Endodermal cell (in vitro differentiated cells): ENCODE measurements at places on chromosomes 2 and 18. TPM values are rescaled to one million over a fixed set of nuclear protein-coding genes. Genes with fewer than 3 reads are reported as not detected.

The COLEC12 gene
- total RNA-seq, result 88.8 to 130 TPM (median 123 TPM) in 3 replicates

The HOXD12 gene
- total RNA-seq, result not detected in 2 replicates

The KIF5C gene
- total RNA-seq, result 39.1 to 50.1 TPM (median 39.7 TPM) in 3 replicates

The PROM2 gene
- 2.2 and 2.3 TPM in 2 replicates for total RNA-seq

The CDH2 gene
- total RNA-seq, result 486 to 682 TPM (median 511 TPM) in 3 replicates

The PDE6D gene
- total RNA-seq, result 22.8 and 24.7 TPM in 2 replicates

The CHRNA1 gene
- not detected in 3 replicates for total RNA-seq

The GBX2 gene
- total RNA-seq, result not detected in 3 replicates

The SH3RF3 gene
- 0.99 to 1.5 TPM (median 1.4 TPM) in 3 replicates for total RNA-seq

- no peak for DNase-seq
- H3K27me3 ChIP-seq, result no peaks in the 10 kb centered on the region
- H3K36me3 ChIP-seq, result no peaks in the 10 kb centered on the region
- H3K27ac ChIP-seq, result no peak overlapping the region
- H3K4me1 ChIP-seq, result no peaks in the 10 kb centered on the region
These were observed 60.8 kb upstream of the STAM2 start for GRCh38 chr2:152236191-152236925.

DNA sequence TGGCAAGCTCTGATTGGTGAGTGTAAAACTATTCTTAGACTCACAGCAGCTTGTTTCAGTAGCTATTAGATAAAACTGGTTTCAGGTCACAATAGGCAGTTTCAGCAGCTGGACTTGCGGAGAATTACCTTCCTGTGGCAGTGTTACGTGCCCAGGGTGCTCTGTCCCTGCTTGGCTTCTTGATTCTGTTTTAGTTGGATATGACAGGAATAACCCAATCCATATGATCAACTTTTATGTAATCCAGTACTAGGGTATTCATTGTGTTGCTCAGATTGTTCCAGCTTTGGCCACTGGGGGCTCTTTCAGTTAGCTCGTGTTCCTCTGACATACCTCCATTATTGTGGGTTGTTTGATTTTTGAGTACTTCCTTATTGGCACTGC is 43.1 kb downstream of the INPP4A start:
- no peak overlapping the region for H3K27ac ChIP-seq
- no peak overlapping the region for H3K4me3 ChIP-seq

DNA sequence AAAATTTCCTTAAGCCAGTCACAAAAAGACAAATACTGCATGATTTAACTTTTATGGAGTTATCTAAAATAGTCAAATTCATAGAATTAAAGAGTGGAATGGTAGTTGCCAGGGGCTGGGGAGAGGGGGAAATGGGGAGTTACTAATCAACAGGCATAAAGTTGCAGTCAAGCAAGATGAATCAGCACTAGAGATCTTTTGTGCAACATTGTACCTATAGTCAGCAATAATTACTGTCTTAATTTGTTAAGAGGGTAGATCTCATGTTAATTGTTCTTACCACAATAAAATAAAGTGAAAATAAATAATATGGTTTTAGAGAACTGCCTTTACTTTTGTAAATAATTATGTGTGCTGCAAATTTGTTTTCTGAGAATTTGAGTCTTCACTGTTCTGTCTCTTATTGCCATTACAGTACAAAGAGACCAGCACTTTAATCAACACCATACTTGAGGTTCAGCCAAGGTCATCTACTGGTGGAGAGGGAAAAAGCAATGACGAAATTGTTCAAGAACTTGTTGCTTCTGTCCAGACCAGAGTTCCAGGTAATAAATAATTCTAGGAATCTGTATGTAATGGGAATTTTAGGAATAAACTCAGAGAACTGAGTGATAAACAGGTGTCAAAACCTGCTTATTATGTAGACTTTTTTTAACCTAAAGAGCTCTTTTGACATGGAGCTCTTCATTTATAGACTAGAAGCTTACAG is 75.5 kb downstream of the TRABD2A start:
- no peak for DNase-seq
- no peaks in the 10 kb centered on the region for H3K4me1 ChIP-seq
- H3K4me3 ChIP-seq, result no peak overlapping the region
- H3K27ac ChIP-seq, result no peak overlapping the region

DNA sequence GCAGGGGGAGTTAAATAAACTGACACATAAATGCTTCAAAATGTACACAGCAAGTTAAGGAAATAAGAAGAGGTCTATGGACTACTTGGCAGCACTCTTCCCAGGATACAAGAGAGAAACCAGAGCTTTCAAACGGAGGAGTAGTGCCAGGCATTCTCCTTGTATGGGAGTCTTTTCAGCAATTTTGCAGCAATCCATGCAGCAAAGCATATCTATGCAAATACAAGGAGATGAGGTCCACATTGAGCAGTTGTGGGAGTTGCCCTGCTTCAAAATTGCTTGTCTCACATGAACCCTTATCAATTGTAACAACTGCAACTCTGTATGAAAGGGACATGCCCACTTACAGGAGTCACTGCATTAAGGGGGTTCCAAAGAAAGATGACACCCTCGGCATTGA is 37.8 kb downstream of the SCN9A start:
- H3K27me3 ChIP-seq, result no peaks in the 10 kb centered on the region
- DNase-seq, result no peak
- no peak overlapping the region for H3K4me3 ChIP-seq
- peaks cover 10% of the 10 kb centered on the region for H3K4me1 ChIP-seq
- no peak overlapping the region for H3K27ac ChIP-seq

GRCh38 chr18:28127763-28128658 is 48.9 kb downstream of the CDH2 start:
- H3K36me3 ChIP-seq, result peaks cover 82% of the 10 kb centered on the region
- DNase-seq, result peak; percentile 56
- H3K4me3 ChIP-seq, result peak overlapping the region; percentile 57

GRCh38 chr18:22286585-22286984 is 117.2 kb downstream of the GATA6 start:
- H3K27ac ChIP-seq, result no peak overlapping the region
- no peak for DNase-seq
- no peaks in the 10 kb centered on the region for H3K4me1 ChIP-seq
- peaks cover 15% of the 10 kb centered on the region for H3K27me3 ChIP-seq
- no peaks in the 10 kb centered on the region for H3K36me3 ChIP-seq
- no peak overlapping the region for H3K4me3 ChIP-seq

GRCh38 chr2:46315103-46315890 is 18.1 kb downstream of the EPAS1 start:
- H3K4me1 ChIP-seq, result no peaks in the 10 kb centered on the region
- no peaks in the 10 kb centered on the region for H3K36me3 ChIP-seq
- H3K27ac ChIP-seq, result no peak overlapping the region

DNA sequence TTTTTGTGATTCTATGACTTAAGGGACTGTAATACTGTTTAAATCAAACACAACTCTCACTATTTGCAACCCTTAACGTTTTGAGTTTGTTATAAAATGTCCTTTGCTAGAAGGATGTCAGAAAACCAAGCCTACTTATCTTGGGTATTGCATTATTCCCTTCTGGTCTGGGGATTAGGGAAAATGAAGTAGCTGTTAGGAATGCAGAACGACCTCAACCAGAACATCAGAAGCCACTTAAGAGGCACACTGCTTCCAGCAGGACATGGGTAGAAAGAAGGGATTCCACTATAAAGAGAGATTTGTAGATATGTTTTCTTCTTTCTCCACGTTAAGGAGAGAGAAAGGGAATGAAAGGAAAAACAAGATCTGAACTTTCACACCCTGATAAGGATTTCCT is 101.2 kb downstream of the SETBP1 start:
- H3K36me3 ChIP-seq, result peaks cover 4% of the 10 kb centered on the region
- H3K27me3 ChIP-seq, result no peaks in the 10 kb centered on the region
- H3K4me1 ChIP-seq, result peaks cover 16% of the 10 kb centered on the region
- no peak overlapping the region for H3K27ac ChIP-seq
- no peak for DNase-seq

GRCh38 chr18:63422087-63422863 is at the start of gene VPS4B:
TSS of gene VPS4B (minus strand) at chr18:63422476. CDS start at chr18:63422259, 217 bp downstream.
- no peaks in the 10 kb centered on the region for H3K4me1 ChIP-seq

- no peaks in the 10 kb centered on the region for H3K27me3 ChIP-seq
- no peaks in the 10 kb centered on the region for H3K36me3 ChIP-seq
- DNase-seq, result no peak
- no peaks in the 10 kb centered on the region for H3K4me1 ChIP-seq
- no peak overlapping the region for H3K27ac ChIP-seq
These were observed 96.9 kb downstream of the TPO start for GRCh38 chr2:1510176-1510575.

DNA sequence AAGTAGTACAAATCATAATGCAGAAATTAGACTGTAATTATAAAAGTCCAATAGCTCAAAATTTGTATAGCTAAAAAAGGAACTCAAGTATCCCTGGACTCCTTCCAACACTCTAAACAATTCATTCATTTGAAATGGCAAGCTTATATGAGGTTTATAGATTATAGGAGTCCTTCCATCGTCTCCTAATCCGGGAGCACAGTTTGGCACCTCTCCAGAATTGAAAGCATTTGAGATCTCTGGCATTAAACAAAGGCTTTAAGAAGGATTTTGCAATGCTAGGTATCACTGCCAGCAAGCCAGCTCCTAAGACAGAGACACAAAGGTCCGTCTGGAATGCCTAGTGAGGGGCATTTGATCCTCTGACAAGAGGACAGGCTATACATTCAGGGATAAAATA is 90.9 kb downstream of the ACVR1 start:
- no peaks in the 10 kb centered on the region for H3K27me3 ChIP-seq
- no peaks in the 10 kb centered on the region for H3K36me3 ChIP-seq
- H3K4me3 ChIP-seq, result no peak overlapping the region
- DNase-seq, result no peak

DNA sequence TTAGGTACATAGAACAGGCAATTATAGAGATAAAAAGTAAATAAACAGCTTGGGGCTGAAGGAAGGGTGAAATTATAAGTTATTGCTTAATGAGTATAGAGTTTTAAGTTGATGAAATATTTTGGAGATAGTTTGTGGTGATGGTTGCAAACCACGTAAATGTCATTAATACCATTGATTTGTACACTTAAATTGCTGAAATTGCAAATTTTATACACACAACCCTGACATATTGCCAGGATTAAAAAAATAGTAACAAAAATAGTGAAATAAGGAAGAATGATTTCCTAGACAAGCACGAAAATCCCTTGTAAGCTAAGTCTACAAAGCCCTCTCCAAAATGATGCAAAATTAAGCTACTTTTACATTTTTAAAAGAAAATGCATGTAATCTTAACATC is 46.2 kb upstream of the RAB6D start:
- peaks cover 4% of the 10 kb centered on the region for H3K4me1 ChIP-seq
- no peaks in the 10 kb centered on the region for H3K36me3 ChIP-seq
- no peak for DNase-seq
- H3K27ac ChIP-seq, result no peak overlapping the region
- H3K4me3 ChIP-seq, result no peak overlapping the region

DNA sequence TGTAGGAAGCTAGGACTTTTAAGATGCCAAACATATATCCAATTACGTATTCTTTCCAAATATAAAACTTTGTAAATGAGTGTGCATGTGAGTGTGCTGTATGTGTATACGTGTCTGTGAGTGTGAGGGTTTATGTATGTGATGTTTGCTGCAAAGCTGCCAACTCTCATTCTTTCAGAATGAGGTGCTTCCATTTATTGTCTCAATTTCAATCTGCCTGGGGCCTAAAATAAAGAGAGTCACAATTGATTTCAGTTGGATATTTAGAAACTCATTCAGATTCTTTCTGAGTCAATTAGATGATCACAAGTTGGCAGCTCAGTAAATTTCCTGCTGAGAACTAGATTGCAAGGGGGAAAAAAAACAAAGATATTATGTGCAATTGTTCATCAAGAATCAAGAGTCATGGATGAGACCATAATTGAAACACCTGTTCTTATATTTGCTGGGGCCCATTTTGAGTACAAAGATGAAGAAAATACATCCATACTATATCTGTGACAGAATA is 621.2 kb upstream of the ACVR2A start:
- H3K4me1 ChIP-seq, result peaks cover 3% of the 10 kb centered on the region
- H3K36me3 ChIP-seq, result no peaks in the 10 kb centered on the region
- H3K27ac ChIP-seq, result no peak overlapping the region
- DNase-seq, result no peak
- H3K4me3 ChIP-seq, result no peak overlapping the region

DNA sequence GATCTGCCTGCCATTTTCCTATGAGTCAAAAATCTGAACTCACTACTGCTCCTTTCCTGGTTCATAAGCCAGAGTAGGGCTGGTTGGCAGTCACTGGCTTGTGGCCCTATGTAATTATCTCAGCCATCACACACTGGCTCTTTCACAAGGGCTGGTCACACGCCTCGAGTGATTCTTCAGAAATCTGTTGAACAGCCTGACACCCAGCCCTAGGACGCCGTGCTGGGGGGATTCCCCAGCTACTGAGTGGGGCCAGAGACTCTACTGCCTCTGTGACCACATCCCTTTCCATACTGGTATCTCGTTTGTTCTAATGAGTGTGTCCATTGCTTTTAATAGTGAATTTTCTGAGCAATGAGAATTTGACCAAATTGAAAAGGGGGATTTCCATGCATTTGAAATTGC is 45.8 kb upstream of the RBM44 start:
- peaks cover 93% of the 10 kb centered on the region for H3K36me3 ChIP-seq
- no peaks in the 10 kb centered on the region for H3K27me3 ChIP-seq
- H3K27ac ChIP-seq, result no peak overlapping the region
- H3K4me3 ChIP-seq, result no peak overlapping the region

DNA sequence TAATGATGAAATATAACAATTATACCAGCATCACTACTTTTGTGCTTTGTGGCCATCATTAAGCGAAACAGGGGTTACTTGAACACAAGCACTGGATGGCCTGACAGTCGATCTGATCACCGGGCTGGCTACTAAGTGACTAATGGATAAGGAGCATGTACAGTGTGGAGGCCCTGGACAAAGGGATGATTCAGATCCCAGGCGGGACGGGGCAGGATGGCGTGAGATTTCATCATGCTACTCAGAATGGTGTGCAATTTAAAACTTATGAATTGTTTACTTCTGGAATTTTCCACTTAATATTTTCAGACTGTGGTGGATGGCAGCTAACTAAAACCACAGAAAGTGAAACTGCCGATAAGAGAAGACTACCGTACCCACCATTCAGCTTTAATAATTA is 7.0 kb upstream of the CLIP4 start:
- peaks cover 7% of the 10 kb centered on the region for H3K4me1 ChIP-seq
- no peak overlapping the region for H3K4me3 ChIP-seq
- no peaks in the 10 kb centered on the region for H3K36me3 ChIP-seq
- DNase-seq, result no peak
- no peak overlapping the region for H3K27ac ChIP-seq

- no peaks in the 10 kb centered on the region for H3K36me3 ChIP-seq
- no peaks in the 10 kb centered on the region for H3K4me1 ChIP-seq
- no peaks in the 10 kb centered on the region for H3K27me3 ChIP-seq
- no peak overlapping the region for H3K4me3 ChIP-seq
- no peak for DNase-seq
These were observed 1251.6 kb upstream of the ZEB2 start for GRCh38 chr2:145771525-145771924.

DNA sequence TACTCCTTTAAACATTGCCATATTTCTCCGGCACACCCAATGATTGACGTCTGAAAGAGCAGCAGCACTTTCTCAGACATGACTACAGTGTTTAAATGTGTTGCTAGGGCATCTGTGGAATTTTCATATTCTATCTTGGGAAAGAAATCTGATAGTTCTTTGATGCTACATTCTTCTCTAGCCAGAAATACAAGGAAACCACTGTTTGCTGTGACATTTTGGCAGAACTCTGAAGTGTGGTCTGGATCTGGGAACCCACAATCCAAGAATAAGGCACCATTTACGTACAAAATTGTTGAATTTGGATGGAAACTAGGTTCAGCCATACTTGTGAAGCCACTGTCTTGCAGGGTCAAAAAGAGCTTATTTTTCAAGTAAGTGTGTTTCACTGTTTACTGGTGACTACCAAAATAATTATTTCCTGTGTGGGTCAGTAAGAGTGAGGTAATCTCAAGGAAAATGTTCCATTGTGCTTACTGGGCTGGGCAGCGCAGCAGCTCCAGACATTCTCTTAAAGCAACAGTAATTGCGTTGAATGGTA is 21.3 kb upstream of the CD28 start:
- no peaks in the 10 kb centered on the region for H3K4me1 ChIP-seq
- H3K27ac ChIP-seq, result no peak overlapping the region
- H3K4me3 ChIP-seq, result no peak overlapping the region
- DNase-seq, result no peak
- H3K36me3 ChIP-seq, result no peaks in the 10 kb centered on the region
